ENCODE measurements at places on chromosomes 1 and 21. TPM values are rescaled to one million over a fixed set of nuclear protein-coding genes. Genes with fewer than 3 reads are reported as not detected.

GNAT2 gene
- not detected for total RNA-seq

LCA5L gene
- total RNA-seq = not detected

ARHGAP30 gene
- total RNA-seq = 59.7 TPM

S100A8 gene
- not detected for total RNA-seq

LAPTM5 gene
- total RNA-seq = 653 TPM

All from CD8-positive, alpha-beta T cell (primary cell).